ENCODE measurements at places on chromosomes 11 and 22.

- DNase-seq = no peak
These were observed 44.0 kb downstream of the KIAA1671 start for GRCh38 chr22:24996420-24996952.

DNA sequence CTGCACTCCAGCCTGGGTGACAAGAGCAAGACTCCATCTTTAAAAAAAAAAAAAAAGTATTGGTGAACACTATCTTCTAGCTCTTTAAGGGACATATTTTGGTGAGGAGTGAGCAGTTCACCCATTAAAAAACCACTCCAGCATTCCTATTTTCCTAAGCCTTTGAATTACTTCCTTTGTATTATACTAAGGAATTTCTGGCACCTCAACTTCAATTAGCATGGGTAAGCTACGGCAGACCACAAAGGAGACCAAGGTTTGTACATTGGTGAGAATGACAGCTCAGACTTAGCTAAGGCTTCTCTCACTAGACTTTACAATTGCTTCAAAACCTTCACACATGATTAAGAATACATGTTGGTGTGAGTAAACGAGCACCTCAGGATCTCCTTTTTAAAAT is 57.0 kb upstream of the BIRC3 start:
- no peak for DNase-seq

GRCh38 chr11:74232311-74232950 is 61.3 kb downstream of the PPME1 start:
- DNase-seq = no peak

DNA sequence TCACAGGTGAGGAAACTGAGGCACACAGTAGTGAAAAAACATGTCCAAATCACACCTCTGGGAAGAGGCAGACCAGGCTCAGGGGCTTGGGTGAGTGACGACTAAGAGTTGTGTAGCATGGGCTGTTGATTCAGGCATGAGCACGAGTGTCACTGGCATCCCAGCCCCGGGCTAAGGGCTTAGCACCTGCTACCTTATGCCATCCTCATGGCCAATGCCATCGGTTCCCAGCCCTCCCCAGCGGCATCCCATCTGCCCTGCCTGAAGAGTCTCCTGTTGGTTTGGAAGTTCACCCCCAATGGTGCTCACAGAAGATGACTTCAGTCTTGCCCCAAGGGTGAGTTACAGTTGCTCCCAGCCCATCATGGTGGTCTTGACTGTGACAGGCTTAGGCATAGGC is 22.4 kb downstream of the MB start:
- DNase-seq = no peak

DNA sequence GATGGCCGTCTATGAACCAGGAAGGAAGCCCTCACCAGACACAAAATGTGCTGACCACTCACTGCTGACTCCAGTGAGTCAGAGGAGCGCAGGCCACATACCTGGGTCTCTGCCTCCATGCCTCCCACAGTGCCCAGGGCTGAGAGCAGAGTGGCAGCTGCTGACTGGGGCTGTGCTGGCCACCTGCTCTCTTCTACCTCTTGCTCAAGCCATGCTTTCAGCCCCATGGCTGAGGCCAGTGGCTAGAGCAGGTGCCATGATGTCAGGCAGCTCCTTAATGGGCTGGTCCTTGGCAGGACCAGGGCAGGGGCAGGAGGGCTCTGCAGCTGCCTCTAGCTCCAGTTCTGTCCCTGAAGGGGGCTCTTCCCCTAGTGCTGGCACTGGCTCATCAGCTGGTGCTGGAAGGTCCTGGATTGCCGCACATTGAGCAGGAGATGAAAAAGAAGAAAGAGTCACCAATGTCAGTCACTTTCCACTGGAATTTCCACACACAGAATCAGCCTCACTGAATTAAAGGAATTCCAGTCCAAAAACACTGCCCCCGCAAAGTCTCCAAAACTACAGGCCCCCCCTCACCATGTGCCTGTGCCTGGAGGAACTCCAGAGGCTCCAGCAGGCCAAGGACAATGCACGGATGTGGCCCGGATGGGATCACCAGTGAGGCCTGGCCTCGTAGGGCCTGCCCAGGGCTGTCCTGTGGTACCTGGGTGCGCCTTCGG is 86.4 kb downstream of the GGTLC2 start:
- no peak for DNase-seq
